ENCODE measurements at places on chromosomes 5 and 9.

DNA sequence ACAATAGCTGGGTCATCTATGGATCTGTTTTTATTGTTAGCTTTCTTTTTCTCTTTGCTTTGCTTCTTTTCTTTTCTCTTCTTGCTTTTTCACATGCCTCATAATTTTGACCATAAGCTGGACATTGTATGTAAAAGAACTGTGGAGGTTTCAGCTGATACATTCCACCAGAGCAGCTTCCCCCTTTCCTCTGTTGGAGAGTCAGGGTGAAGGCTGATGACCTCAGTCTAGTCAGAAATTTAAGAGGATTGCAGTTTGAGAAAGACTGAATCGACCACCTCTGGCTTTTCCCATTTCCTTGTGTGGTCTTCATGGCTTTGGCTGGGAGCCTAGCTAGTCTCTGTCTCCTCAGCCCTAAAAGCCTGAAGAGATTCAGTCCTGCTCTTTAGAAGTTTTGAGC lies 42.0 kb downstream of the KCNIP1 start:
- DNase-seq, result no peak

- DNase-seq, result no peak
These were observed 1.1 kb upstream of the GABRP start for GRCh38 chr5:170782438-170782837.

DNA sequence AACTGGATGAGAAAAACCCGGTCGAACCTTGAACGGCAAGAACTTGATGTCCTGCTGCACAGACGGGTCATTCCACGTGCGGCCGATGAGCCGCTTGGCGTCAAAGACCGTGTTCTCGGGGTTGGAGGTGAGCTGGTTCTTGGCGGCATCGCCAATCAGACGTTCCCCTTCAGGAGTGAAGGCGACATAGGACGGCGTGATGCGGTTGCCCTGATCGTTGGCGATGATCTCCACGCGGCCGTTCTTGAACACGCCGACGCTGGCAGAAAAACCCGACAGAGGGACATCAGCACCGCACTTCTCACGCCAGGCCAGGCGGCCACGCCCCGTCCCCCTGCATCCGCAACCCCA lies 519 bp downstream of the HSPA5 start:
- peak; percentile 46 for DNase-seq

GRCh38 chr9:89821081-89821480 lies 216.3 kb downstream of the GADD45G start:
- no peak for DNase-seq

DNA sequence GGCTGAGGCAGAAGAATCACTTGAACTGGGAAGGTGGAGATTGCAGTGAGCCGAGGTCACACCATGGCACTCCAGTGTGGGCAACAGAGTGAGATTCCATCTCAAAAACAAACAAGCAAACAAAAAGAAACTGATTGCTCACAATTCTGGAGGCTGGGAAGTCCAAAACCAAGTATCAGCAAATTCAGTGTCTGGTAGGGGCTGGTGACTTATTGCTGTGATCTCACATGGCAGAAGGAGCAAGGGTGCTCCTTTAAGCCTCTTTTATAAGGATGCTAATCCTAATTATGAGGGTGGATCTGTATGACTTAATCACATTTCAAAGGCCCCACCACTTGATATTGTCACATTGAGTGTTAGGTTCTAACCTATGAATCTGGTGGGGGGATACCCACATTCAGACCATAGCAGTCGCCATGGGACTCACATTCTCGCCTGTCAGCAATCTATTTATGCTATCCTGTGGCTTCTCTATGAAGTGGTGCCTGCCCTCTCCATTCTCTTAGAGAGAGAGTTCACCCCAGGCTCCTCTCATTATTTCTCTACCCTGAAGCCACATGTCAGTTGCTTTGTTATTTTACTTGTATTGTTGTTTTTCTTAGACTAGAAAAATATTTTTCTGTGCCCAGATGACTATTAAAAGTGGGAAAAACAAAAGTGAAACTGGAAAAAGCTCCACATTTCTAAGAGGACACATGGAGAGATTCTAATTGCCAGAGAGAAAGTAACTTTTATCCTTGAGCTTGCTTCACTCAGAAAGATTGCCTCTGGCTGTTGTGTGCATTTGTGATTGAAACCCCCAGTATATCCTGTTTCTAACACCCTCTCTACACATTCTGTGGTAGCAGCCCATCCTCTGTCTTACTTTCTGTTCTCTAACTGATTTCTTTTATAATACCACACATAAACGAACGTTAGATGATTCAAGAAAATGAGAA lies 18.8 kb upstream of the PRLR start:
- no peak for DNase-seq

DNA sequence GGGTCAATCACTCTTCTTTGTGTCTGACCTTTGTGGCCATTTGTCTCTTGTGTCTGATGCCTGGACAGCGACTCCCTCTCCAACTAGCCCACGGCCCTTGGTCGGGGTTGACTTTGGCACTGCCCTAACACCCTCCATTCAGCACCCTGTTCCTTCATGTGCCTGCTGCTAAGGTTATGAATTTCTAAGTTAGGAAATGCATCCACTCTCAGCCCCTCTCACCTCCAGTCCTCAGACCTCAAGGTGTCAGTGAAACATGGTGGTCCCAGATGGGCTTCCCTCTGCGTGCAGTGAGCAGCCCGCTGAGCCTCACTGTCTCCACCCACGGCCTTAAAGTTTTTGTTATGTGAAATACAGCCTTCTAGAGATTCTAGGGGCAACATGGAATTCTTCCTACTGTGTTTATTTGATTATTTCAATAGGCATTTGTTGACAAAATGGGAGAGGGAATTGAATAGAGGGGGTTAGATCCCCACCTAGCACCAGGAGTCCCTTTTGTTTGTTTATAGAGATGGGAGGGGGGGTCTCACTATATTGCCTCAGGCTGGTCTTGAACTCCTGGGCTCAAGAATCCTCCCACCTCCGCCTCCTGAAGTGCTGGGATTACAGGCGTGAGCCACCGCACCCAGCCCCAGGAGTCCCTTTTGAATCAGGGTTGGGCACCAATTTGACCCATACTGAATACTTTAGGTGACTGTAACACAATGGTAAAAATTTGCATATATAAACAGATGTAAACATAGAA lies 1.6 kb upstream of the GLIPR2 start:
- no peak for DNase-seq

- DNase-seq, result no peak
These were observed 24.4 kb downstream of the C5orf22 start for GRCh38 chr5:31556461-31556860.

DNA sequence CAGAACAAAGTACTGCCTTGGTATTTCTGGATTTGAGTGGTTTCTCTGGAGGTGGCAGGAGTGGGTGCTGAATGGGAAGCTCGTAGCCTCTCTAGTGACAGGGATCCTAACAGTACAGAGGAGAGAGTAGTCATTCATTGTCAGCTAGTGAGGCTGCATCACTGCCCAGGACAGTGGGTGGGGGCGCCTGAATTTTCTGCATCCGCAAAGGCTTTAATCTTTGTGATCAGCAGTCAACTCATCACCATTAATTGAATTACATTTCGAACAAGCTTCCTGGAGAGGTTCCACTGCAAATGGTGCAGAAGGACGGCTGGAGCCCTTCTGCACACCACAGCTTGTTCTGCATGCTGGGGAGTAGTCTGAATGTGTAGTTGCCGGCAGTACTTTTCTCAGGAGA lies 77.5 kb downstream of the HSPA4 start:
- DNase-seq, result no peak

DNA sequence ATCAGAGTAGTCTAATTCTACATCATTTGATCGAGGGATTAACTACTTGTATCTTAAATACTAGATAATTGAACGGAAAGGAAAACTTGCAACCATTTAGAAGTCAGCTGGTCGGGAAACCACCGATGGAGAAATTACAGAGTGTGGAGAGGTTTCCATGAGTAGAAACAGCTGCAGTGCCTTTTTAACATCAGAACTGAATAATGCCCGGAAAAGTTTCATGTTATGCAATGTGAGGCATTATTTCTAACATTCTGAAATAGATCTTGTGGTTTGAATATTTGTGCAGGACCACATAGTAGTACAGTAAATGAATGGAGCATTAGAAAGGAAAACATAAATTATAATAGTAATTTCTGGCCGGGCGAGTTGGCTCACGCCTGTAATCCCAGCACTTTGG lies 88.1 kb upstream of the RNF180 start:
- no peak for DNase-seq

GRCh38 chr9:109538346-109538745 lies 40.2 kb upstream of the PTPN3 start:
- DNase-seq, result no peak

GRCh38 chr5:59137846-59138245 lies 555.0 kb downstream of the RAB3C start:
- DNase-seq, result no peak

GRCh38 chr5:35409361-35409760 lies 179.1 kb upstream of the PRLR start:
- DNase-seq, result no peak

GRCh38 chr5:74945561-74946165 lies 79.5 kb upstream of the FAM169A start:
- DNase-seq, result no peak

- DNase-seq, result no peak
These were observed 120.6 kb upstream of the CCDC112 start for GRCh38 chr5:115417076-115417475.

- DNase-seq, result peak; percentile 91
These were observed 3.1 kb downstream of the IER5L start for GRCh38 chr9:129174724-129175514.

DNA sequence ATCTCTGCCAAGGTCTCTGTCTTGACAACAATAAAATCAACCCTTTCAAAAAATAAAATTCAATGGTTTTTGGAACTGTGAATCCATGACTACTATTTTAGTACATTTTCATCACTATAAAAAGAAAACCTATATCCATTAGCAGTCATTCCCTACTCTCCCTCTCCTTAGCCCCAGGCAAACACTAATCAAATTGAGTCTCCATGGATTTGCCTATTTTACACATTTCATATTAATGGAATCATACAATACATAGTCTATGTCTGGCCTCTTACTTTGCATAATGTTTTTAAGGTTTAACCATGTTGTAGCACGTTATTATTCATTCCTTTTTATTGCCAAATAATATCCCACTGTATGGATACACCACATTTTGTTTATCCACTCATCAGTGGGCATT lies 24.1 kb downstream of the RIGI start:
- DNase-seq, result no peak

DNA sequence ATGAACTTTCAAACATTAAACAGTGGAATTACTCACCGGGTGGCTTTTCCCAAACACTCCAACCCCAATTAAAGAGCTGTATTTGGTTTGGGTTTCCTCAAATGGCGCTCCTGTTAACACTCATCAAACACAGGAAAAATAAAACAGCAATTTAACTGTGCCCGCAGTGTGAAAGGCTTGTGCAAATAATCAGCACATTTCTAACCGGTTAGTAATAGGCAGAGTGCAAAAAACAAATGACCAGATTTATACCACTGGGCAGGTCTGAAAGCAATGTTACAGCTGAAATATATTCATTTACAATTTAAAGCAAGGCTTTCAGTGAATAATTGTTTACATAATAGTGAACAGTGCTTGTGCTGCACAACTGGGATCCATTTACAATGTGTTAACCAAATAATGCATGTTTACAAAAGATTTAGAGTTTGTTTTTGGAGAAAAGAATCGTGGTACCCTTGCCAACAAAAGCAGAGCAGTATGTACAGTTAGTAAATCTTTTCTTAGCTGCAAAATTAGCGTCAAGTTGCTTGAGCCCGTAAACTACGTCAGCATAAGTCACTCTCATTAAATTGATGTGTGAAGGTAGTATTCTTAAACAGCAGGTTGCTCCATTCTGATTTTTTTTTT lies 662.9 kb upstream of the ZNF608 start:
- no peak for DNase-seq

- DNase-seq, result peak; percentile 80
These were observed 1.4 kb downstream of the KIF20A start for GRCh38 chr5:138180183-138180782.

- no peak for DNase-seq
These were observed 10.6 kb upstream of the MAP1B start for GRCh38 chr5:72096602-72097188.

DNA sequence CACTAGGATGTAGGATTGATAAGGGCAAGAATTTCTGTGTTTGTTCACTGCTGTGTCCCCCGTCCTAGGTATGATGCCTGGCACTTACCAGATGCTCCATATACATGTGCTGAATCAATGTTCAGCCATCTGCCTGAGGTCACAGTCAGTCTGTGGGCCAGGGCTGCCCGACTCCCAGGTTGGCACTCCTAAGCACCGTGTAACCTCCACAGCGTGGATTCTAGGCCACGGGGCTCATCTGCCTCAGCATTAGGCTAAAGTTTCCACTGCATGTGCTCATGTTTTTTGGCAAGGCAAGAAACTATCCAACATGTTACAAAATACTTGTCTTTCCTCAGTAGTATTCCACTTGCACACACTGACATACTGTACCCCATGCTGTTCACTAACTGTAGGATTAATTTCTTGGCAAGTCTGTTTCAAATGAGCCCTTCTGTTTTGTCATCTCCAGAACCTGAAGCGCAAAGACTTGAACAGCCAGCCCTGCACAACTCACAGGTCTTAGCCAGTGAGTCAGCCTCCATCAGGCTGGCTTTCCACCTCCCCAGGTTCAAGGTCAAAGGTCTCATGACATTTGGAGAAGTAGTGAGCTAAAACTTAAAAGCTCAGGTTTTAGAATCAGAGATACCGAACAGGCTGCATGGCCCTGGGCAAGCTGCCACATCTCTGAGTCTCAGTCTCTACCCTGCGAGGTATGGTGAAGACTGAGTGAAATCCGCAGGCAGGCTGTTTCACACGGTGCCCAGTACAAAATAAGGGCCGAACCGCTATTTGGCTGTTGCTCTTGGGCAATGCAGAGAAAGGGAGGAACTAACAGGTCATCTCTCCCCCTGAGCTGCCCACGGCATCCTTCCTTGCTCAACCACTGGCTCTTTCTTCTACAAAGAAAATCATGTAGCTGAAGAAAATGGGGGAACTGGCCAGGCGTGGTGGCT lies 7.2 kb downstream of the TOR1A start:
- no peak for DNase-seq

GRCh38 chr9:90697808-90698207 lies 55.2 kb upstream of the DIRAS2 start:
- DNase-seq, result no peak

DNA sequence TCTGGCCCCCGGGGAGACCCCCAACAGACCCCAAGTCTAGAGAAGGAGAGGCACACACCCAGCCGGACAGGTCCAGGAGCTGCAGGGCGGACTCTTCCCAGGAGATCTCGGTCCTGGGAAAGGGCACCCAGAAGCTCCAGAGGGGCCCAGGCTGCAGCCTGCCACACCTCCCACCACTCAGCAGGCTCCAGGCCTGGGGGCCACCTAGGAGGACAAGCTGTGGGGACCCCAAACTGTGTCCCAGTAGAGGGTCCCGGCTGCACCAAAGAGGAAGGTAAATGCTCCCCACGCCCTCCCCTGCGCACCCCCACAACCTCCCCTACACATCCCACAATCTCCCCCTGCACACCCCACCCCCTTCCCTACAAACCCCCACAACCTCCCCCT lies 48.5 kb downstream of the PLEKHG4B start:
- DNase-seq, result no peak

GRCh38 chr5:71971862-71972261 lies 135.4 kb upstream of the MAP1B start:
- no peak for DNase-seq

- DNase-seq, result no peak
These were observed 37.5 kb upstream of the SUSD3 start for GRCh38 chr9:93020771-93021670.
